ENCODE measurements at places on chromosomes 2 and 18.

- no peak for DNase-seq
Measured at GRCh38 chr2:169005080-169005598, 26.0 kb downstream of the ABCB11 start.

GRCh38 chr18:75227535-75228296 is 17.1 kb downstream of the TSHZ1 start:
- DNase-seq = no peak

DNA sequence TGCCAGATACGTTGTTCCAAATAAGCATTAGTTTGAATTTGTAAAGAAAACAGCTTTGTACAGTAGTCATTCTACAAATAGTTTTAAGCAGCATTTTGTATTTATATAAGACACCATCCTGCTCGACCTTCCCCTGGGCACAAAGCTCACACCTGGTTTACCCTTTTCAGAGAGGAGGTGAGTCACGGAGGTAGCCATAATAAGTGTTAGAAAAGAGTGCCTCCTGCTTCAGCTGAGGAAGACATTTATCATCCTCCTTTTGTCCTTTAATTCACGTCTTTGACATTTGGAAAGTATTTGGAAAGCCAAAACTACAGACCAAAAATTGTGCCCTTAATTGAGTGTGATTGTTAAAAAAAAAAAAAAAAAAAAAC is 6.8 kb downstream of the RAB12 start:
- DNase-seq = no peak

DNA sequence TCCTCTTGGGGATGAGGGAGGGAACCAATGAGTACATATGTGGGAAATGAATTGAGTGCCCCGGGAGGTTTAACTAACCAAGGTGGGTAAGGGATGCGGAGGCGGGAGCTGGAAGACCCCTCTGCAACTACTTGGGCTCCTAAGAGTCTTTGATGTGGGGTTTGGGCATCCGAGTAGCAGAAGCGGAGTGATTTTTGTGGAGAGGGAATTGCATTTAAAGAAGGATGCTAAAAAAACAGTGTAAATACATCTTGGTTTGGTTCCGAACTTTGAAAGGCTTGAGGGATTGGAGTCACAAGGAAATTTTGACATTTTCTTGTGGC is 215.7 kb downstream of the MCFD2 start:
- DNase-seq = no peak

DNA sequence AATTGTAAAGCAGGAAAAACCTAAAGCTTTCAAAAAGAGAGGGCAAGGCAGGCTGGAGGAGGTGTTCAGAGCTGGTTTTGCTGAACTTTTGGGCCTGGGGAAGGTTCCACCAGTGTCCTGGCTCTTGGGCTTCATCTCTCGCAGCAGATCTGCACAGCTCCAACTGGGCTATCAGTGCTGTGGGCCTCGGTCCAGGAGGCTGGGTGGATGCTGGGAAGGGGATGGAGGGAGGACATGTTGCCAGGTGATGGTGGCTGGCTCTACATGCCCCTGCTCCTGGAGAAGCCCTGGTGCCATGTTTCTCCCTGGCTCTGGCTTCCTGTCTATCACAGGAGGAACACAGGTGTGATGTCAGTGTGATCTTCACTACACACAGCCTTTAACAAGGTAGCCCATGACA is 187.1 kb downstream of the SH3RF3 start:
- DNase-seq = no peak

DNA sequence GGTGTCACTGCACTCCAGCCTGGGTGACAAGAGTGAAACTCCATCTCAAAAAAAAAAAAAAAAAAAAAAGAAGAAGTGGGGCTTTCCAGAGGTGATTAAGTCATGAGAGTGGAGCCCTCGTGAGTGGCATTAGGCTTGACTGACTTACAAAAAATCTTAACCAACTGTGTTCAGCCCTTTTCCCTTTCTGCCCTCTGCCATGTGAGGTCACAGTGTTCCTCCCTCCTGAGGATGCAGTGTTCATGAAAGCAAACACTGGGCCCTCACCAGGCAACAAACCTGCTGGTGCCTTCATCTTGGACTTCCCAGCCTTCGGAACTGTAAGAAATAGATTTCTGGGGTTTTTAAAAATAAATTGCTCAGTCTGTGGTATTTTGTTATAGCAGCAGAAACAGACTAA is 37.0 kb upstream of the METTL21A start:
- no peak for DNase-seq

DNA sequence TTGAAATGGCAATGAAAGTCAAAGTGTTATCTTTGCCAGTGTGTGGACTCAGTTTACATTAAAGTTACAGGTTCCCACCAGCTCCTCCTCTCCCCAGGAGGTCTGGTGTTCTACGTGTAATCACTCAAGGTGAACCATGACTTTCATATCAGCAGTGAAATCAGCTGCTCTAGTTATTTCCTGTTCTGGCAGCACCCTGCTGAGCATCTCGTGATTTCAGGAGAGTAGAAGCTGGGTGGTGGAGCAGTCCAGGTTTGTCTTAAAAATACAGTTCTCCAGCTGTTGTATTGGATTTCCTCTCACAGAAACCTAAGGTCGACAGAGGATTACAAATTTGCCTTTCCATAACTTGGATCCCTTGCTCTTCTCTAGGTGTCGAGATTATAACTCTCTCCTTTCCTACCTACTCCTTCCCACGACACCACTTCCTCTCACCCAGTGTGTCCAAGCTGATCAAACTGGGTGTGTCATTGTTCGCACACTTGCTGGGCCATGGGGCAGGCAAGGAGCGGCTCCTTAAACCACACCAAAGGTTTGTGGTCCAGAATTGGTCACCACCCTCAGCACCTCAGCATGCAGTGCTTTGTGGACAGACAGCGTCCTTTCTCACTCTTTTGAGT is 13.0 kb upstream of the ARHGAP25 start:
- DNase-seq = no peak

GRCh38 chr18:63339920-63340484 is 20.4 kb upstream of the BCL2 start:
- DNase-seq = no peak

DNA sequence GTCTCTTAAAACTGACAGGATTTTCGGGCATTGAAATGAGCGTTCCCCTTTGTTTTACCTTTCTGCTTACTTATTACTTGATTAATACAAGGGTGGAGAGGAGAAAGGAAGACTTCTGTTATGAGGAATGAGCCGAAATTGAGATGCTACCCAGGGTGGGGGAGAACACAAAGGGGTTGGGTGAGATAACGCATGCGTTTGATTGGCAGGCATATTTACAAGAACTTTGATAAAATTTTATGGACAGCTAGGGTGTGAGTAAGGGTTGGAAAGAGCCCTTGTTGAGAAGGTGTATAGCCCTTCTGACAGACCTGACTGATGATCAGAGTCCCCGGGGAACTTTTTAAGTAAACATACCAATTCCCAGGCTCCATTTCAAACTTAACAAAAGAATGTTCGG is 1.8 kb downstream of the RNF138 start:
- no peak for DNase-seq

DNA sequence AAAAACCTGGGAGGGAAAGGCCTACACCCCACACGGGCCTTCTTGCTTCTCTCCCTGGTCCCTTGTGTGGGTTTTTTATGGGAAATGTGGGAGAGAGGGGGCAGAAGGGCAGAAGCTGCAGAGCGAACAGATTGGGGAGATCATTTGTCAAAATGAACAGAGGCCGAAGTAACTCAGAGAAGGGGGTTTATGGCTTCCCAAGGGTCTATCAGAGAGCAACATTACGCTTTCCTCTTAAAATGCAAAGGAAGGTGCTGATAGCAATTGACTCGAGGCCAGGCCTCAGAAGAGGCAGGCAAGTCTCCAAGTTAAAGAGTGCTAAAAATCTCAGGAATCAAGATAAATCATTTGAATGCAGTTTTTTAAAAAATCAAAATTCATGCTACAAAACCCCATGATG is 101.5 kb downstream of the SGPP2 start:
- DNase-seq = no peak

GRCh38 chr2:17226941-17227490 is 291.2 kb downstream of the RAD51AP2 start:
- DNase-seq = no peak

- DNase-seq = no peak
Measured at GRCh38 chr2:205967391-205968075, 118.4 kb downstream of the INO80D start.

DNA sequence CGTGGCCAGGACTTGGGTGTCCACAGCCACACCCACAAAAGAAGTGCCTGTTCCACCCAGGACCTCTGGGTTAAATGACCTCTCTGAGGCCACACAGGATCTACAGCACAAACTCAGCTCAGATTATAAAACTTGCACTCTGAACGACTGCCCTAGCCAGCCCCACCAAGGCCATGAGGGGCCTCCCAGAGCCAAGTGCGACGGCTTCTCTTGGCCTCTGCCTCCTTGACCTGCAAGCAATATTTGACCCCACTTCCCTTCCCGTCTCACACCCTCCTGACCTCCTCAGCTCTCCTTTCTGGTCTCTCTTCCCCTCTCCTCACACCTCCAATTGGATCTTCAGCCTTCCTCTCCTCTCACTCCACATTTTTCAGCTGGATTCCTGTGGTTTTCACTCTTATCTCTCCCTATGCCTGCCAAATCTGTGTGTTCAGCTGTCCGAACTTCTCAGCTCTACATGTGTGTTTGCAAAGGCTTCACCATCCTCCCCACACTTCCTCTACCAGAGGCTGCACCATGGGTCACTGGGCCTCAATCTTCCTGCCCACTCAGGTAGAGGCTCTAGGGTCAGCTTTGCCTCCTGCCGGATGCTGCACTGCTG is 25.3 kb upstream of the STEAP3 start:
- no peak for DNase-seq

GRCh38 chr18:25420077-25420825 is 68.3 kb upstream of the ZNF521 start:
- DNase-seq = no peak

DNA sequence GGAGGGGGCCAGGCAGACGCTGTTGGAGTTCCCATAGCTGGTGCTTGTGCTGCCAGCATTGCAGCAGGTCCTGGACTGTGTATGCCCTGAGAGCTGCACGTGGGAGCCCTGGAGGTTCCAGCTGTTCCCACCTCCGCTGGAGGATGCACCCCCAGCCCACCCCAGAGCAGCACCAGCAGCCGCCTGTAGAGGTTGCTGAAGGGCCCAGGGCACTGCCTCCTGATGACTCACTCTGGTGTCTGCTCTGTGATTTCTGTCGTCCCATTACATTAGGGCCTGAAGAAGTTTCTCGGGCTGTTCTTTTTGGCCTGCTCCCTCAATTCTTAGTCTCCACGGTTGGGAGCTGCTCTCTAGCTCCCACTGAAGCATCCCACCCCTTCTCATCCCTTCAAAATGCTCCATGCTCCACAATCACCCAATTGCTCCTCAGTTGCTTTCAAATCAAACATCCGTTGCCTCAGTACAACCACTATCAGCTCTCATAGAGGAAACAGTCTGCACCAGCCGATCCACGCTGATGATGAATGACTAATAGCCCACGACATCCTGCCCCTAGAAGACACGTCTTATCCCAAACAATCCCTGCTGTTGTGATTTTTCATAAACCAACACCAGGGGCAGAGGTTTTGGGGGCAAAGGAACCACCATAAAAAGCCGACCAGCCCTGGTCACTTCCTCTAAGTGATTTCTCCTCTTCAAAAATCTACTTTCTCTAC is 65.2 kb upstream of the RNF152 start:
- DNase-seq = no peak

GRCh38 chr18:72555101-72555500 is 11.0 kb upstream of the CBLN2 start:
- no peak for DNase-seq

DNA sequence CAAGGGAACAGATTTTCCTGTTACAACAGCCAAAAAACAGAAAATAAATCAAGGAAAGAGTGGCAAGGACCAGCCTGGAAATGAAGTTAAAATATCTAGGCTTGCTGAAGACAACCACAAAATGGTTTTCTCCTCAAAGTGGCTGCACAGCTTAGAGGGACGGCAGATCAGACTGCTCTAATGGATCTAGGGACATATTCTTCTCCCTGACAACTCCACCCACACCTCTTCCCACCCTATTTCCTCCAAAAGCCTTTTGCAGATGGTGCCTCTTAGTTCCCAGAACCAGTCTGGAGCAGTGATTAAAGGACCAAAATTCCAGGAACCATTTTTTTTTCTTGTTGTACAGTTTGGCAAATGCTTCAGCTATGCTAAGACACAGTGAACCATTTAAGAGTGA is 220.2 kb upstream of the SIX2 start:
- DNase-seq = no peak

- DNase-seq = no peak
Measured at GRCh38 chr2:42914314-42914713, 121.9 kb upstream of the HAAO start.

- no peak for DNase-seq
Measured at GRCh38 chr2:86025976-86026743, 79.5 kb downstream of the POLR1A start.

- DNase-seq = no peak
Measured at GRCh38 chr2:32425719-32426141, 68.9 kb downstream of the BIRC6 start.

DNA sequence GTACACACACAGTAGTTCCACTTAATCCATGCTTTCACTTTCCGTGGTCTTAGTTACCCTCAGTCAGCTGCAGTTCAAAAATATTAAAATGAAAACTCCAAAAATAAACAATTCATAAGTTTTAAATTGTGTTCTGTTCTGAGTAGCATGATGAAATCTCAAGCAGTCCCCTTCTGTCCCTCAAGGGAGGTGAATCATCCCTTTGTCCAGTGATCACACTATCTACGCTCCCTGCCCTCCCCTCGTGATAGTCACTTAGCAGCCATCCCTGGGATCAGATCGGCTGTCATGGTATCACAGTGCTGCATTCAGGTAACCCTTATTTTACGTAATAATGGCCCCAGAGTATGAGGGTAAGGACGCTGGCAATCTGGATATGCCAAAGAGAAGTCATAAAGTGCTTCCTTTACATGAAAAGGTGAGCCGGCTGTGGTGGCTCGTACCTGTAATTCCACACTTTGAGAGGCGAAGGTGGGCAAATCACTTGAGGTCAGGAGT is 5.8 kb upstream of the RTN4 start:
- no peak for DNase-seq

DNA sequence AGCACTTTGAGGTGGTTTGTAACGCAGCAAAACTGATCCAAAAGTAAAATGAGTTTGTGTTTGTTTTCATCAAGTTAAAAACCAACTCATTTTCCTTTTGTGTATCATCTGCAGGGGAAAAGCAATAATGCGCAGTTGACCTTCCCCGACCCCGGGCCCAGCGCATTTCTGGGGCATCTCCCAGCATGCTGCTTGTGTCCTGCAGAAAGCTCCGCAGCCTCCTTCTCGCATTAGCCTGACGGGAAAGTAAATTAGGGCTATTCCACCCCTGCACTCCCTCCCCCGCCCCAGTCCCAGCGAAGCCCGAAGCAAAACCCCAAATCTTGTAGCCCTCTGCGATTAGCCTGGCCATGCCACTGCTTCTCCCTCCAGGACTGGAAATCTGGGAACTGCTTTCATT is 82.0 kb upstream of the PPM1B start:
- DNase-seq = no peak

GRCh38 chr2:134312482-134312881 is 58.6 kb downstream of the MGAT5 start:
- no peak for DNase-seq

All from stimulated activated CD4-positive, alpha-beta T cell treated with anti-CD3 and anti-CD28 coated beads, TNF-alpha, amount 100 ng/mL, for 4 hours (primary cell).